ENCODE measurements at places on chromosomes 11 and 22.

DNA sequence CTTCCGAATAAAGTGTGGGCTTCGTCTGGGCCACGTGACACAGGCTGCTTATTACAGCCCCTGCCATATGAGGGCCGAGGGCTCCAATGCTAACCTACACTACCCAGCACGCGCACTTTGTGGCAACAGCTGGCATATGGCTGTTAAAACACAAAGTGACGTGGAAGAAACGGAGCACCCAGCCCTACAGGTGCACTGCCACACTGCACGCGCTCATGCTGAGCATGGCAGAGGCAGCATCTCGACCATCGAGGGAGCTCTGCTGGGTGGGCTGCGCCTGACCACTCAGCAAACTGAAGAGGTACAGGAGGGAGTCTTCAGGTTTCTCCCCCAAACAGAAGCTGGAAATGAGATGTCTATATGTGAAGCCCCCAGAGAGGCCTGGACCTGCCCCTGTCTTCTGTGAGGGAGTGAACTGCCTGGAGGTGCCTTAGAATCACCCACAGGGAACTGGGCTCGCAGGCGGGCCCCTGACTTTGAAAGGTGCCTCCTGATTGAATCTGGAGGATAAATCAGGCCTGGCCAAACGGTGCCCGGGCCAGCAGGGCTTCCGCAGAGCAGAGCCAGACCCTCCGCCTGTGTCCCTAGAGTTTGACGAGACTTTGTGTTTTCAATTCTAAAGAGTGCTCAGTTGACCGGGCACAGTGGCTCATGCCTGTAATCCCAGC, 18.3 kb downstream of the TSSC4 start:
- DNase-seq = no peak

DNA sequence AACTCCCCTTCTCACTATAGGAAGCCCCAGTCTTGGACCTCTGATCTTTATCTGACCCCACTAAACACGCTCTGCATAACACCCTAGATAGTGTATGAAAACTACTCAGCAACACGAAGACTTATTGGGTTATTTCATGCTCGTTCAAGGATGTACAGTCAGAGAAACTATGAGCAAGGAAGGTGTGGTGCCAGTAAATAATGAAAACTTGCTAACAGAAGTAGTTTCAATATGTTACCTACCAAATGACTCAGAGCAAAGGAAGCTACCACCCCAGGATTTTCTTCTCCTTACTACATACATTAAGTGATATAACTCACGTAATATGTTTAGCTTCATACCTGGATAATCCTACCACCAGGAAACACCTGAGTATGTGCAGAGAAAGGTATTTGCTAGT, 25.9 kb upstream of the LYVE1 start:
- DNase-seq = no peak

DNA sequence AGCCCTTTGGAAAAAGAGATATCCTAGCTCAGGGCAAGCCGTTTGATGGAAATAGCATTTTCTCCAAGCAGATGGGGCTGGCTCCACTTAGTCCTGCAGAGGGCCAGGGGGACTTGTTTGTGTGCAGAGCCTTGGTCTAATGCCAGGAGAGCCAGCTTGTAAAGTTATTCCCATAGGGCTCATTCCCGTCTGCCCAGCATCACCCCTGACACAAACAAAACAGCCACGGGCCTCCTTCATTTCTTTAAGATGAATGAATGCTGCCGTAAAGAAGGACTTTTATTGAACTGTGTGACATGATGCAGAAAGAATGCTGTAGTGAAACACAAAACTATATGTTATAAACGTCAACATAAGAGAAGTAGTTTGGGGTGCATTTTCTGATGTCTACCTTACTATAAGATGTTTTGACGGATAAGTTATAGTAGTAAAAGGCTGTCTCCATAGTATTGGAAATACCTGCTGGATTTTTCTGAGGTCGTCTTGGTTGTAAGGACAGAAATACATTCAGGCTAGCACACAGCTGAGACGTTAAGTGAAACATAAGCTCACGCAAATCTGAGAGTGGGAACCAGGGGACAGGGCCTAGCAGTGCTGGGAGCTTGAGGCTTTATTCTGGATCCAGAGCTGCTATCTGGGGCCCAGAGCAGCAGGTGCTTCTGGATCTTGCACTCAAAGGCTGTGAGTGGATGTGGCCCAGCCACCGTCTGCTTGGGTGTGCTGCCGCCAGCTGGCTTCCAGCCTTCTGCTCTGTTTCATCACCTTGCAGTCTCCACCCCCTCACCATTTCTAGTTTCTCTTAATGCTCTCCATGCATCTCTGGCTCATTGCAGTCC, 53.3 kb downstream of the NCAM1 start:
- DNase-seq = peak; percentile 43

DNA sequence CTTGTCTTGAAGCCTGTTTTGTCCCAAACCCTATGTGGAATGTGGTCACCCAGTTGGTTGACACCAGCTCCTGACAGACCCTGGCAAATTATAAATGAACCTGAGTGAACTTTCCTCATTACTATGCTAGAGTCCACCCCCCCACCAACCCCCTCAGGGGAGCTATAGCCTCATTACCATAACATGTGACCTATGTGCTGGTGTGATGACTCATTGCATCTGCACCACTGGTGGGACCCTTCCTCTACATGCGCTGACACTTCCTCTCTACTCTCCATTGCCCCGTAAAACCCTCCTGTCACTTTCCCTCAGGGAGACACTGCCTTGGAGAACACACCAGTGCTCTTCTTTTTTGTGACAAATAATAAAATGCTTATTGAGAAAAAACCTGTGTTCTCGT, 105.0 kb upstream of the SESN3 start:
- DNase-seq = no peak

- no peak for DNase-seq
These were observed 27.9 kb upstream of the MYEOV start for GRCh38 chr11:69265911-69266510.

DNA sequence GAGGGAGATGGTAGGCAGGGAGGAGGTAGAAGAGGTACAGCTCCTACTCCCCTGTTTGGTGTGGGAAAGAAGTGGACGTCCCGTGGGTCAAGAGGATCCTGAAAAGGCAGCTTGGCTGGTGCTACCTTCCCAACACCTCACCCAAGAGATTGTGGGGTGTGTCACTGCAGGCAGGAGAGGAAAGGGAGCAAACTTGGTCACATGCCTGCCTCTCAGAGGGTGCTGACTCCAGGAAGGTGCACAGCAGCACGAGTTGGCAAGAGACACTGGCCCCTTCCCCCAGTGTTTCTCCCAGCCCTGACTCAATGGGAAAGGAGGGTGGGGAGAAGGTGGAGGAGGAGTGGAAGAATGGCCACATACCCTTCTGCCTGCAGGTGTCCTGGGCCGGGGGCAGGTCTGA, 99.6 kb downstream of the CSNK2A3 start:
- DNase-seq = no peak

DNA sequence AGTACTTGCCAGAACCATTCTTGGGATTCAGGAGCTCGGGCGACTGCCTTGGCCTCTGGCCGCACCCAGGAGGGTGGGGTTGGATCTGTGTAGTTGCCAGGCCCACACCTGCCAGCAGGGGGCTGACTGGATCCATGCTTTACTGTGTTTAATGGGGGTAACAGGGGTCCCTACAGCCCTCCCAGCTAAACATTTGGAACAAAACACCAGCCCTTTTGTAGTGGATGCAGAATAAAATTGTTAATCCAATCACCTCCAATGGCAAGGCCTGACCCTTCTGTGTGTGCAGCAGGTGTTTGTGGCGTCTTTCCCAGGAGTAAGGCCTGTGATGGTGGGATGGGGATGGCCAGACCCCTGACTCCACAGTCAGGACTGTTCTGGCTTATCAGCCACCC, 22.5 kb downstream of the SUN2 start:
- DNase-seq = no peak

DNA sequence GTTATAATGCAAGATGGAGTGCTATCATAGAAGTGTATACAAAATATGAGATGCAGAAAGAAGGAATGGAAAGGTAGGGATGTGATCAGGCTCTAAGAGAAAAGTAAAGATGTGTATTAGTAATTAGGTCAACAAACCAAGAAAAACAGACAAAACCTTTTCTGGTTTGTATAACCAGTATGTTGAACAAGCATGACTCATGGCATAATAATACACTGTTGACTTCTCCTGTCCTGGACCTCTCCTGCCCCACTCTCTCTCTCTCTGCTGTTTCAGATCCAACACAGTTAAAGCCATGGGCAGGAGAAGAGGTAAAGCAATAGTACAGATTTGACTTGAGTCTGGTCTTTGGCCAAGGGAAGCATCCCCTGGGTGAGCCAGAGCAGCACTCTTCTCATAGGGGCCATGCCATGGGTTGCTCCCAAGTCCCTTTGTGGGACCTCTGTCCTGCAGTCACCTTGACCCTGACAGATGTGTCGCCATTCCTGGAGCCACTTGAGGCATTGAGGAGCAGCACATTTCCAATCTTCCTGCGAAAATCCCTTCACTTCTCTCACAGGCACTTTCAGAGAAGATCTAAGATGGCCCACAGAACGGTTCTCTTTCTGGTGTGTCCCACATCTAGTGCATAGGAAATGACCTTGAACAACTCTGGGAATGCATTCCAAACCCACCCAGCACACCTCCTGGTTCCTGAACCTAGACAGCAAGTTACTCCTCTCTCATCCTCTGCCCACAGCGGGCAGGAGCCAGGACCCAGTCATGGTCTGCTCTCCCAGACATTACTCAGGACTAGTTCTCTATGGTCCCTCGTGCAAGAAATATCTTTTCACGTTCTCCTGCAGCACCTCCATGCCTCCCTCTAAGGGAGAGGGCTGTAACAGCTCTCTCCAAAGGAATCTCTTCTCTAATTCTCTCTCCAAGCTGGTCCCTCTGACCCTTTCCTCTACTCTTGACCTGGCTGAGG, 58.2 kb upstream of the PRSS23 start:
- peak; percentile 84 for DNase-seq

GRCh38 chr11:97620007-97620406, 1230.2 kb downstream of the JRKL start:
- DNase-seq = no peak

GRCh38 chr11:2135648-2136201, 3.5 kb downstream of the IGF2 start:
- DNase-seq = no peak

DNA sequence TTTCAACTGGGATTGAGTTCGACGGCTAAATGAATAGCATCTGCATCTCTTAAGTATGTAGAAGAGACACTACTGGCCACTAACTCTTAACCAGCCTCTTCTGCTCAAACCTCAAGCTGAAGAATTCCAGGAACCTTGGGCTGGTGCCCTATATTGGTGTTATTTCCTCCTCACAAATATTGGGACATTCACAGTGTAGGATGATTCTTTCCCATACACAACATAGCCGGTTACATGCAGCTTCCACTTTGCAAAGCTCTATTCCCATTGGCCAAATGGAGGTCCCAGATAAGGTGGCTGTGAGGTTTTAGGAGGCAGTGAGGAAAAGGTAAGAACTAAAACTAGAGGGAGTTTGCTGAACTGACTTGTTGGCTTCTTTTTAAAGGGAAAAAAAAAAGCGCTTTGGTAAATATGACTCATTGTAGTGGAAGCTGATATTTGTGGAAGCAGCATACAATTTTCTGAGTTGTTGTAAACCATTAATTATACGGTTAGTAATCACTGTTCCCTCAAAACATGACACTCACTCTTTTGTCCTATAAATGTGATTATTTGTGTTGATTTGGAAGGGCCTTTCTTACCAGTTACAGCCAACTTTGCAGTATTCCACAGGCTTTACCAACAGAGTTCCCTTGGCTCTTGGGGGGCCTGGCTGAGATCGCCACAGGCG, 17.6 kb downstream of the C22orf31 start:
- no peak for DNase-seq

- DNase-seq = no peak
These were observed 8.3 kb downstream of the NRXN2 start for GRCh38 chr11:64714666-64715065.

GRCh38 chr22:17960011-17960410, 64.3 kb downstream of the MICAL3 start:
- DNase-seq = no peak

GRCh38 chr22:17483688-17484372, 79.5 kb upstream of the SLC25A18 start:
- no peak for DNase-seq

DNA sequence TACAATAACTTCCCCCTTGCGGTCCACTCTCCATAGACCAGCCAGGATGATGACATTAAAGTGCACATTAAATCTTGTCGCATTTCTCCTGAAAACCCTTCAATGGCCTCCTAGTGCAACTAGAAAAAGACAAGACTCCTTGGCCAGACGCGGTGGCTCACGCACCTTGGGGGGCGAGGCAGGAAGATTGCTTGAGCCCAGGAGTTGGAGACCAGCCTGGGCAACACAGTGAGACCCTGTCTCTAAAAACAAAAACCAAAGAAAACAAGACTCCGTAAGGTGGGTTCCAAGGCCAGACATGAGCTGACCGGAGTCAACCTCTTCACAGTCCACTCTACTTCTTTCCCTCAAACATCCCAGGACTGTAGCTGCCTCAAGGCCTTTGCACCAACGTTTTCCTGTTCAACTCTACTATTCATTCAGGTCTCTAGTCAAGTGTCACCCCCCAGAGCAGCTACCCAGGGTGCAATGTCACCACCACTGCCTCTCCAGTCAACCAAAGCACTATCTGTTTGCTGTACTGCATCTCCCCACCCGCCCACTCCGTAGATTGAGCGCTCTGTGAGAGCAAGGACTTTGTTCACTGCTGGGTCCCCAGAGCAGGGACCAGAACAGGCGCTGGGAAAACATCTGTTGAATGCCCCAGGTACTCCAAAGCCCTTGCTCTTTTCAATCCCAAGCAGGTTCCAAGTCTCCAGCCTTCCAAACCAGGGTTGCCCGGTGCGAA, 739 bp downstream of the ZMAT5 start:
- DNase-seq = no peak

DNA sequence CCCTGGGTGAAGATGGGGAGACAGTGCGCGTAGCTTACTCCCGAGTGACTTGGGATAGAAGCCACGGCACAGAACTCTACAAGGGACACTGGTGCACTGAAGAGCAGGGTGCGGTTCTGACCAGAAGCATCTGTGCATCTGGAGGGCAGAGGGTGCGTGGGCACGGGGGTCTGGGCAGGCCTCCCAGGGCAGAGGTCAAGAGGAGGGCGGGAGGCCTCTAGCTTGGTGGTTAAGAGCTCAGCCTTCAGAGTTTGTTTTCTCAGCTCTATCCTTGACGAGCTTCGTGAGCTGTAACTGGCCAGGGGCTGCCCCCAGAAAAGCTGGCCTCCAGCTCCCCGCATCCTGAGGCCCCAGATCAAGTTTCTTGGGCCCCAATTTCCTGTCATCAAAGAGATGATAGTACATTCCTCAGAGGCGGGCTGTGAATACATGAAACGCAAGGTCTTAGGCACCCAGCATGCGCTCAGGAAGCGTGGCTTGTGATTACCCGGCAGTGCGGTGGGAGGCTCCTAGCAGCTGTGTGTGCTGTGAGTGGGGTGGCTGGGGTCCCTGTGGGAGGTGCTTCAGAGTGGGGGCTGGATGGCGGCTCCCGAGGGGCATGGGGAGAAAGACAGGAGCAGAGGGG, 6.0 kb upstream of the BID start:
- no peak for DNase-seq

DNA sequence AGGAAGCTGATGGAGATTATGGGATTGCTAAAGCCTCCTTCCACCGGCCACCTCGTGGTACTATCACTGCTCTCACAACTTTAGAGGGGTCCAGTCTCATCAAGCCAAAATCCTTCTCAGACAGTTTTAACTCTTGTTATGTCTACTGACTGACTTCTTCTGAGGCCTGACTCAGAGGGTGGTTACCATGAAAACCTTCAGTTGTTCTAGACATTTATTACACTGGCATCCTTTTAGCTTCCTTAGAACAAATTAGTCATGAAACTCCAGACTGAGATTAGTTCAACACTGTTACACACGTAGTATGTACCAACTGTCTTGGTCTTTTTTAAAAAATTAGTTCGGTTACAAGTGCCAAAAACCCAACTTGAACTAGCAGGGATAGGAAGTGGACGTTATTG, 7.5 kb downstream of the DIXDC1 start:
- peak; percentile 88 for DNase-seq
